ENCODE measurements at places on chromosomes 2 and 18.

DNA sequence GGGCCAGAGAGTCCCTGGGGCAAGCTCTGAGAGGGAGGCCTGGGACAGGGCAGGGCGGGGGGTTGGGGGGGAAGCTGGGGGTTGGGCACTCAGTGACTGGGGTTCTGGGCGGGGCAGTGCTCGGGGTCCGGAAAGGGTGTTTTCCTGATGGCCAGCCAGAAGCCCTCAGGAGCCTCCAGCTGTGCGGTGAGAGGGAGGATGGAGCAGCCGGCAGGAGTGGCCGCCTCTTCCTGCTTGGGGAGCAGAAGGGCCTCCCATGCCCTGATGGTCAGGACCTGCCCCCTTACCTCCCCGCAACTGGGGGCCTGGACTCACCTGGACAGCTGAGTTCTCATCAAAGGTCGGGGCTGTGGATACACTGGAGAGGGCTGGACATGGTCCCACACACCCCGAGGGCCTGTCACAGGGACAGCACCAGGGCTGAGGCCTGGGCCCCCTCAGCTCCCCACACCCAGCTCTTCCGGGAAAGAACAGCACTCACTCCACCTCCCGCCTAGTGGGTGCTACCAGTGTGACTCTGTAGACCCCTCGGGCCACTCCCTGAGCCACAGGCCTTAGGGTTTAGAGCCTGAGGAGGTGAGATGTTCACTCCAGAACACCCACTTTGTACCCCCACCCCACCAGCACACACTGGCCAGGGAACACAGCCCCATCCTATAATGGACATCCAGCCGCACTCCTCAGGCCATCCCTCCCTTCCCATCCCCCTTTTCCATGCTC lies 6.7 kb downstream of the SFTPB start:
- H3K27ac ChIP-seq: peak overlapping the region; percentile 55
- H3K27me3 ChIP-seq: no peaks in the 10 kb centered on the region
- no peaks in the 10 kb centered on the region for H3K36me3 ChIP-seq
- H3K4me3 ChIP-seq: no peak overlapping the region

GRCh38 chr2:100184055-100184737 lies 41.8 kb upstream of the AFF3 start:
- H3K36me3 ChIP-seq: no peaks in the 10 kb centered on the region
- H3K27me3 ChIP-seq: no peaks in the 10 kb centered on the region
- no peak overlapping the region for H3K4me3 ChIP-seq

GRCh38 chr2:235194351-235194750 lies 242.5 kb downstream of the SH3BP4 start:
- H3K27me3 ChIP-seq: no peaks in the 10 kb centered on the region
- H3K36me3 ChIP-seq: no peaks in the 10 kb centered on the region
- no peak overlapping the region for H3K27ac ChIP-seq
- DNase-seq: no peak
- H3K4me1 ChIP-seq: no peaks in the 10 kb centered on the region
- H3K4me3 ChIP-seq: no peak overlapping the region

DNA sequence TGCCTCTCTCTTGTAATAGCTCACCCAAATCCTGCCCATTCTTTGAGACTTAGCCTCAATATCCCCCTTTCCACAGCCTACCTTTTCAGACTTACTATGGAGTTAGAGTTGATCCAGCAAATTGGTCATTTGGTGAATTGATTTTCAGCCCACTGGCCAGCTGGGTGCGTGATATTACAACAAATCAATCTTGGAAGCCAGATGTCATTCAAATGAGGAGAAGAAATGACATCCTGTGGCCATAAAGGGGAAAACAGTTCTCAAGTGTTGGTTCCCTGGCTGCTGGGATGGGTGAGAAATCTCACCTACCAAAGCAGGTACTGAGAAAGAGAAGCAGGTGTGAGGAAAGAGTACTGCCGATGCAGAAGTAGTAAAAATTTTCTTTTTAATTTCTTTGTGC lies 36.7 kb upstream of the FOXI3 start:
- H3K27me3 ChIP-seq: no peaks in the 10 kb centered on the region
- H3K27ac ChIP-seq: no peak overlapping the region
- no peaks in the 10 kb centered on the region for H3K36me3 ChIP-seq
- no peak overlapping the region for H3K4me3 ChIP-seq
- no peaks in the 10 kb centered on the region for H3K4me1 ChIP-seq

DNA sequence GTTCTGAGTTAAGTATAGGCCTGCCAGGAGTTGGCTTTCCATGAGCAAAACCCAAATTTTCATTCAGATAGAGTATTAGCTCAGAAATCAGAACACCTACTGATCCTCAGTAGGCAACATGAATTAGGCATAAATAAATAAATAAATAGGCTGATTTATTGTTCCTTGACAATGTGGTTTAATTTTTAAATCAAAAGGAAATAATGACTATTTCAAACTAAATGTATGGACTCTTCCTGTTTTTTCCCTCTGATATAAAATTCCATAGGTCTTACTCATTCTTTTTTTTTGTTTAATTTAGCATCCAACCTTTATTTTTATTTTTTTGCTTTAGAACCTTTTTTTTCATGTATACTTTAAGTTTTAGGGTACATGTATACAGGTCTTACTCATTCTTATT lies 140.2 kb upstream of the ITGA6 start:
- DNase-seq: no peak
- peaks cover 24% of the 10 kb centered on the region for H3K4me1 ChIP-seq
- H3K27me3 ChIP-seq: no peaks in the 10 kb centered on the region
- no peaks in the 10 kb centered on the region for H3K36me3 ChIP-seq
- H3K4me3 ChIP-seq: no peak overlapping the region

Measured in gastrocnemius medialis (tissue), 4 donors.